HFFc6 (cell line): ENCODE measurements at places on chromosomes 1 and 21.

- peak; percentile 16 for DNase-seq
These were observed 918 bp downstream of the MIB2 start for GRCh38 chr1:1616045-1616790.

GRCh38 chr1:94805912-94806311 lies 14.2 kb upstream of the SLC44A3 start:
- DNase-seq: peak; percentile 46

DNA sequence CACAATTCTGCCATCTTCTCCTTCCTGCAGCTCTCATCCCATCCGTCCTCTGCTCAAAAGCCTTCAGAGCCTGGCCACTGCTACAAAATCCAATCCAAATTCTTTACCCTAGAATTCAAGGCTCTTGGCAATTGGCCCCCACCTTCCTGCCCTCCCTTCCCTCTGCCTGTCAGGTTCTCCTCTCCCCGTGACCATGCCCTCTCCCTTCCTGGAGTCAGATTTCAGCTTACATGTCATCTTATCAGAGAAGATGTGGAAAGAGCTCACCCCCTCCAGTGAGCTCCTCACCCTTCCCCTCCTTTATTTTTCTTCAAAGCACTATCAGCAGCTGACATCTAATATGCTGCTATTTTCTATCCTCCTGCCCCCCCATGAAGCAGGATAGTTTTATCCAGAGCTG lies 86.9 kb downstream of the GRIK3 start:
- DNase-seq: no peak

GRCh38 chr1:10667861-10668761 lies 128.3 kb downstream of the CASZ1 start:
- no peak for DNase-seq

GRCh38 chr1:117535821-117536220 lies 70.0 kb upstream of the TENT5C start:
- DNase-seq: no peak
